MCF 10A (cell line): ENCODE measurements at places on chromosomes 16 and 17.

DNA sequence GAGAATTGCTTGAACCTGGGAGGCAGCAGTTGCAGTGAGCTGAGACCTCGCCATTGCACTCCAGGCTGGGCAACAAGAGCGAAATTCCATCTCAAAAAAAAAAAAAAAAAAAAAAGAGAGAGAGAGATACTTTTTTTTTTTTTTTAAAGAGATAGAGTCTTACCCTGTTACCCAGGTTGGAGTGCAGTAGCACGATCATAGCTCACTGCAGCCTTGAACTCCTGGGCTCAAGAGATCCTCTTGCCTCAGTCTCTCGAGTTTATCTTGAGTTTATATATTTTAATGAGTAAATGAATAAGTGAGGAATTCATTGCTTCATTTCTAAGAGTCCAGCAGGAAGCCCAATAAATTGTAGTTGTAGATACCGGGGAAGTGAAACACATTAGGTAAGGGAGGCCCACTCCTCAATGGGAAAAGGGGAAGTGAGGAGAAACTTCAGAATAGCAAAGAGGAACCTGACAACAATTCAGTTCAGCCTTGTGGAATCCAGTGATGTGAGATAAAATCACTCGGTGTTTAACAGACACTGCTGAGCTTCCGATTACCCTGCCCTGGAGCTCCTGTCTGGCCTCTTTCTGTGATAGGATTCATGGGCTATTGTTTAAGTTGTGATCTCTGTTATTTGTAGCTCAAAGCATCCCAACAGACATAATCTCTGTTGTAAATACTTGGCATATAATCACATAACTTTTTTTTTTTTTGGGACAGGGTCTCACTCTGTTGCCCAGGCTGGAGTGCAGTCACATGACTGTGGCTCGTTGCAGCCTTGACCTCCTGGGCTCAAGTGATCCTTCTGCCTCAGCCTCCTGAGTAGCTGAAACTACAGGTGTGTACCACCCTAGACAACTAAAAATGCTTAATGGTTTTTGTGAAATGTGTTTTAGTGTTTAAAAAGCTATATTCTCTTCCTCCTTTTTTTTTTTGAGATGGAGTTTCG is 15.8 kb upstream of the ITGAM start:
- no peak for DNase-seq

DNA sequence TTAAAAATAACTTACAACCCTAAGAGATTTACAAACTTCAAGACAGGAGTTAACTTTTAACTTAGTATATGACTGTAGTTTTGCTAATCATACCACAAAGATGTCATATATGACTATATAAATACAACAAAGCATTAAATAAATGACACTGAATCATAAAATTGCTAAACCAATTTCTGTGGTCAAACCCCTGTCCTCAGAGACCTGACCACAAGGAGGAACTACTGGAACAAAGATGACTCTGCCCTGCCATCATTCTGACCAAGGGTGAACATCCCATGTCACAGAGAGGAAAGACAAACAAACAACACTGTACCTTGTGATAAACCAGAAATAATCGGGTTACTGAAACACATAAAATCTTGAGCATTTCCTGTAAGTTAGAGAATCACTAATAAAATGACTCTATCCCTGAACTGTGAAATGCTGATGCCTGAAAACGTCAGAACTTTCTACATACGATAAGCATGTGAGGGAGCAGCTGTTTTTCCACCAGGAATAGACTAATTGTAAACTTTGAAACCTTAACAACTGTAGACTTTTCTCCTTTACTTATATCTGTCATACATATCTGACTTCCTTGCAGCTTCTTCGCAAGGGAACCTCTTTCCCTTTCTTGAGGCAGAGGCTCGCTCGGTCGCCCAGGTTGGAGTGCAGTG is 47.9 kb downstream of the WDR59 start:
- peak; percentile 66 for DNase-seq

DNA sequence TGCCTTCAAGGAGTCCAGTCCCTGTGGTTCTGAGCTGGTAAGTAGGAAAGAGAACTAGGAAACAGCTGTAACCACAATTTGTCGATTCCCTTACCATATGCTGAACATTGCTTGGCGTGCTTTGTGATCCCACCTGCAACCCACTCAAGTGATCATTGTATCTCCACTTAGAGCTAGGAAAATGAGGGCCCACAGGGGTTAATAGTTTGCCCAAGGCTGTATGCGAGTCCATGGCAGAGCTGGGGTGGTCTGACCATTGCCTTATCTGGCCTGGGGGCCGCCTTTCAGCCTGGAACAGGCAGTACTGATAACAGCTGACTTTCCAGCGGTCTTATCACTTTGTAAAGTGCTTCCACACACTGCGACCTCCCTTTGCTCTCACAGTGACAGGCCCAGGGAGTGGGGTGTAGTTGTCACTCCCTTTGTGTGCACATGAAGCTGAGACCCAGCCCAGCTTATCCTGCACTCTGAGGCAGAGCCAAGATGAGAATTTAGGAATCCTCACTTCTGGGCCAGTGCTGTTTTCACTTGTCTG is 9.8 kb downstream of the MYL4 start:
- no peak for DNase-seq

GRCh38 chr16:2535625-2536013 is 2.2 kb upstream of the PDPK1 start:
- no peak for DNase-seq

- no peak for DNase-seq
Observed at GRCh38 chr17:21500064-21500463, 123.9 kb downstream of the KCNJ12 start.

DNA sequence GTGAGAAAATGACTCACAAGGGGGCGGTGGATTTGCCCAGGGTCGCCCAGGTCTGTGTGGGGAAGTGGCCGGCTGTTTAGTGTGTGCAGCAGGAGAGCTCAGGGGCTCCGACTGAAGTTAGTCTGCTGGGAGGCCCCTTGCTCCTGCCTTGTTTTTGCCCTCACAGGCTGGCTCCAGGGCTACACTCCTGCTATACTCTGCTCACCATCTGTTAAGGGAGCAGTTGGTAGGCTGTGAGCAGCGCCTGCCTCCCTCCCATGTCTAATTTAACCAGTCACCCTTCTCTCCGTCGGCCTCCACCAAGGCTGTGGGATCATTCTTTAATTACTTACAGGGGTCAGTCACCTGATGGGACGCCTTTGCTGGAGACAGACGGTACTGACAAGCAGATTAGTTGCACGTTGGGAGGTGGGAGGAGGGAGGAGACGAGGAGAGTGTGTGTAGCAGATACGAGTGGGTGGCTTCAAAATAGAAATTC is 35.5 kb downstream of the KSR1 start:
- DNase-seq = no peak

- no peak for DNase-seq
Observed at GRCh38 chr16:46973996-46974324, 486 bp upstream of the DNAJA2 start.

- DNase-seq = peak; percentile 59
Observed at GRCh38 chr16:30786936-30787612, at the start of gene ZNF629. ZNF629 (minus strand) TSS chr16:30787205; CDS start chr16:30784482, 2,723 bp downstream.

GRCh38 chr16:20938426-20938825 is 37.9 kb downstream of the LYRM1 start:
- peak; percentile 5 for DNase-seq
